Activated CD4-positive, alpha-beta T cell treated with anti-CD3 and anti-CD28 coated beads, Interleukin-2, amount 10 ng/mL, durations not matched to agents 24 days and 14 days (primary cell): ENCODE measurements at places on chromosomes 6 and 20. TPM values are rescaled to one million over a fixed set of nuclear protein-coding genes. Genes with fewer than 3 reads are reported as not detected.

- no peaks in the 10 kb centered on the region for H3K36me3 ChIP-seq
- H3K27ac ChIP-seq = no peak overlapping the region
- H3K4me1 ChIP-seq = no peaks in the 10 kb centered on the region
- DNase-seq = no peak
These were observed 44.0 kb downstream of the UST start for GRCh38 chr6:148790817-148791216.

DNA sequence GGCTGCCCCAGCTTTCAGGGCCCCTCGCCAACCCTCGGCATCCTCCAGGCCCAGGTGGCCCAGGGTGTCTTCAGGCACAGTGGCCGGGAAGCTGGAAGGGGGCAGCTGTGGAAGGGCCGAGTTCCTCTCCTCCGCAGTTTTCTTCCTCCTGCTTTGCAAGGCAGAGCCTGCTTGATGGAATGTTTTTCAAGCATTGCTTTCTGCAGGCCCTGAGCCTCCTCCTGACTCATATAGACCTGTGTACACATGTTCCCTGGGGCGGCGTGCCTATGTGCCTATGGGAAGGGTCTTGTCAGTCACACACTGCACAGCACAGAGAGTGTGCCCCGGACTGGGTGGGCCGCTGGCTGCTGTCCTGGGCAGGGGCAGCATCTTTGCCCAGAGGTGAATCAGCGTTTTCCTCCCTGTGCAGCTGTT is 107.5 kb downstream of the ERMARD start:
- H3K27ac ChIP-seq = no peak overlapping the region
- H3K36me3 ChIP-seq = no peaks in the 10 kb centered on the region
- H3K27me3 ChIP-seq = no peaks in the 10 kb centered on the region
- H3K4me3 ChIP-seq = no peak overlapping the region
- peaks cover 5% of the 10 kb centered on the region for H3K4me1 ChIP-seq

DNA sequence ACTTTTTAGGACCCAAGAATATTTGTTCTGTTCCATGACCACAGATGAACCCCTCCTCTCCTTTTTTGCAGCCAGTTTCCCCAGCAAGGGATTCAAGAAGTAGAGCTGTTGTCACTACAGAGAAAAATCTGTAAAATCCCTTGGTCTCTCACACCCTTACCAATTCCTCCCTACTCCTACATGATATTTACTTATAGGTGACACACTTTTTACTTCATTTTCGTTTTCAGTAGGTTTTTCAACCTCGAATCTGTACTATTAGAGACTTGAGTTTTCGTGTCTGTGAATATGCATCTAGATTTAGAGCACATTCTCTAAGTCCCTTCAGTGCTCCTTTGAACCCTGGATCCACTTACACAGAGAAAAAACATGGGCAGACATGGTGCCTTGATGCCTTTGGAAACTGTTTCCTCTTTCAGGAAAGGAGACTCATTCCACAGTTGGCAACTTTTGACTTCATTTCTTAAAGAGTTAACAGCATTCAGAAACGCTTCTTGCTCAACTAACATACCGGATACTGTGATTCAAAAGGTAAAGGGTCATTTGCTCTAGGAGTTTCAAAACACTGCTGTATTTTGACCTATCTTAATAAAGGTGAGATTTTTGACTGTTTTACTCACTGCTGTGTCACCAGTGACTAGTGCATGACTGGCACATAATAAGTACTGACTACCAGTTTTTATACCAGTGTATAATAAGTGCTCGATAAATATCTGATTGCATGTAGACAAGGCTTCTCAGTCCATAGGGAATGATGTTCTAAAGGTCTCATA is 50.6 kb downstream of the LAMA4 start:
- H3K4me3 ChIP-seq = peak overlapping the region; percentile 32
- H3K36me3 ChIP-seq = no peaks in the 10 kb centered on the region
- peaks cover 7% of the 10 kb centered on the region for H3K4me1 ChIP-seq
- DNase-seq = no peak
- peaks cover 22% of the 10 kb centered on the region for H3K27me3 ChIP-seq
- H3K27ac ChIP-seq = peak overlapping the region; percentile 12

DNA sequence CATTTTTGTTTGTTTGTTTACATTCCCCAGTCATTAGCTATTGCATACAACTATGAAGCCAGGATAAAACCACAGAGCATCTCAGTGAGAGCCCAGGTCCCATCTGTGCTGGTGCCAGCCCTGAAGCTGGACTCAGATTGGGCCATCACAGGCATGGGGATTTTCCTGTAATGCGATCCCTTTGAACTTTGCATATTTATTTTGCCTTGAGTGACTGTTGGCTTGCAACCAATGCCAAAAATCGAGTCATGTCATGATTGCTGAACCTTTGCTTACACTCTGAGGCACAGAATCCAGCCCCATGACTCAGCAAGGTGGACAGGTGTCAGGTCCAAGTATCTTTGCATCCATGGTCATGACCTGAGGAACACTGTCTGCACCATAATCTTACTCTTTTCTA is 46.2 kb upstream of the GGTLC1 start:
- peaks cover 29% of the 10 kb centered on the region for H3K4me1 ChIP-seq
- no peak for DNase-seq
- no peak overlapping the region for H3K27ac ChIP-seq
- peaks cover 7% of the 10 kb centered on the region for H3K36me3 ChIP-seq

GRCh38 chr6:92710048-92710447 is 709.3 kb downstream of the EPHA7 start:
- H3K4me1 ChIP-seq = no peaks in the 10 kb centered on the region
- DNase-seq = no peak
- no peak overlapping the region for H3K27ac ChIP-seq
- no peak overlapping the region for H3K4me3 ChIP-seq
- no peaks in the 10 kb centered on the region for H3K27me3 ChIP-seq
- no peaks in the 10 kb centered on the region for H3K36me3 ChIP-seq

Gene LPA
- total RNA-seq = not detected in 2 replicates

Gene WDR27
- 29.0 and 33.3 TPM in 2 replicates for total RNA-seq
